NCI-H2107 (cell line): ENCODE measurements at places on chromosomes 11 and 22.

DNA sequence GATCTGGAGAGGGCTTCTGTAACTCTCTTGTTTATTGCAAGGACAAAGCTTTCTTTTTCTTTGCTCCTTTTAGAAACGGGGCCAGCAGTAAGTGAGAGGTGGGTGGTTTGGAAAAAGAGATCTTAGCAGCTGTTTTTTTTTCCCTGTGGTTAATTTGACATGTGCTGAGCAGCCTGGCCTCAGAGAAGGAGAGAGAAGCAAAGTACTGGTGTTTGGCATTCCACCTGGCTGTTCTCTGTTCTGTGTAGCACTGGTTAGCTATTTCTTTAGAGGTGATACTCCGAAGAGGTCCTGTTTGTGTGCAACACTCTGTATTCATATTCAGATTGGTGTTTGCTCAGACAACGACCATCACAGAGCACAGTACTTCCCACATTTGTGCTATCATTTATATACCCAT is 80.8 kb upstream of the SORL1-AS1 start:
- no peak for DNase-seq

DNA sequence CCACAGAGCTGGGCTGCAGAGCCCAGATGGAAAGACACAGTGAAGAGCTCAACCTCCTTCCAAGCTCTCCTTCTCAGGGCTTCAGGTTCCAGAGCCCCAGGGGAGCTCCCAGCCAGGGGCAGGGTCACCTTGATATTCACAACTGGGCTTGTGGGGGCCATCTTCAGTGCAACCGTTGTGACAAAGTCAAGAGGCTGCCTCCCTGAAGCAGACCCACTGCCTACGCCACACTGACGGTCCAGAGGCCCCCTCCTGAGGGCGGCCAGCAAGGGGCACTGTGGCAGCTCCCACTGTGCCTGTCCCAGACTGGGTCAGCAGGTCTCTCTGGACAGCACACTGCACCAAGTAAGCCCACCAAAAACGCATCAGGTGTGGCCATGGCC is 84.1 kb downstream of the DGCR2 start:
- no peak for DNase-seq

DNA sequence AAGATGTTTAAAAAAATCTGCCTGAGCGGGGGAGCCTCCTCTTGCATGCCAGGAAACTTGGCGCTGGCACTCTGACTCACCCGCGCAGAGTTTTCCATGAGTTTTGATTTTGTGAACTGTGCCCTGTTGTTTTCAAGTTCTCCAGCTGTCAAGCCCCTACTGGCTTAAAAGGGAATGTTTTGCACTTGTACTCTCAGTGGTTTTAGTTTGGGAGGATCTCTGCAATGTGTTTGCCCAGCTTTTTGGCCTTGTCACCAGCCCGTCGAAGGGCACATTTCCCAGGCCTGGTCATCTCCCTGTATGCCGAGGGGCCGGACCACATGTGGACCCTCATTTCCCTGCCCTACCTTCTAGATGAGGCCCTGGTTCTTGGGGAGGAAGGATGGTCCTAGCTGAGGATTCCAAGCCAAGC is 12.2 kb downstream of the MRGPRF start:
- no peak for DNase-seq

DNA sequence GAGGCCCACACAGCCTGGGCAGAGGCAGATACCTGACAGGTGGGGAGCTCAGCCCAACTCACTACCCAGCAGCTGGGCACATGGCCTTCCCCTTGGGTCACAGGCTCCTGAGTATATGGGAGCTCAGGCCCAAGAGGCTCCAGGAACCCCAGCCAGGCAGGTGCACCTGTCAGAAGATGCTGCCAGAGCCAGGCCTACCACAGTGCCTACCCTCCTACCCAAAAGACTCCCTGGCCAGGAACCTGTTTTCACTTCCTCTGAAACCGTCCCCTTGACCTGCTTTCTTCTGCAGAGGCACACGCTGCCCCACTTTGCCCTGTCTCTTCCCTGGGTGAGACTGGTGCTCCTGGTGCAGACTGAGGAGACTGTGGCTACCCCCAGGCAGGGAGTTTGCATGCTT is 2.9 kb downstream of the CHID1 start:
- no peak for DNase-seq

GRCh38 chr11:106088896-106089295 is 11.4 kb downstream of the AASDHPPT start:
- no peak for DNase-seq

GRCh38 chr11:5507177-5507932 is 2.4 kb downstream of the UBQLN3 start:
- DNase-seq: no peak
